Stimulated activated CD4-positive, alpha-beta T cell treated with anti-CD3 and anti-CD28 coated beads, Interleukin-2, amount 100 ng/mL, for 24 hours (primary cell): ENCODE measurements at places on chromosomes 7 and 10.
A peak's percentile ranks its signal among the peaks of the same experiment; 100 is the strongest.

DNA sequence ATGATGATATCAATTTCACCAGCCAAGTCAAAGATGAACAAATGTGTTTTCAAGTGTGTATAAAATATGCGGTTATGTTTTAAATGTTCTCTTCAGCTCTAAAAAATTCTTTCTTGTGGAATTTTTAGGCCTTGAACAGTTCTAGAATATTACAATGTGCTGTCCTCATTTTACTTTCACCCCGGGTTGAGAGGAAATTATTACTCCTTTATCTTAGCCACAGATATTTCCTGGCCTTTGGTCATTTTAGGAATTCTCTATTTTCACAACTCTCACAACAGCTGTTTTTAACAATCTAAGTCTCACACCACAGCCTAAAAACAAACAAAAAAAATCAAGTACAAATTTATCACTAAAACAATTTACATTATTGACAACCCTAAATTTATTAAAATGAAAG is 112.2 kb upstream of the HGF start:
- no peak for DNase-seq

DNA sequence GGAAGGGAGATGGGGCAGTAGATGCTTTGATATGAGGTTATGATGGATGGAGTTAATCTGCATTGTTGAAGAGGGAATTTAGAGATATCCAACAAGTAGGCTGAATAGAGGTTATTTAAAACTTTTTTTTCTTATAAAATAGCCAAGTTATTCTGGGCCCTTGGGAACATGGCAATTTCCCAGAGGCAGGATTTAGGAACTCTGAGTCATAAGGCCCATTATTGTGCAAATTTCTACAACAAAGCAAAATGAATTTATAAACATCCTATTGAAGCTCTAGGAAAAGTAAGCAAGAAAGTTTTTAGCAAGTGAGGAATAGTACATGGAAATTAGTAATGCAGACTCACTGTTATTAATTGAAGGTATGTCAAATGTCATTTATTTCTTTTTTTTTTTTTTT is 160.9 kb upstream of the NPY start:
- DNase-seq = no peak

- DNase-seq = no peak
Measured at GRCh38 chr10:12588091-12588860, 238.9 kb downstream of the CAMK1D start.

GRCh38 chr10:43166207-43166879 is 28.1 kb downstream of the CSGALNACT2 start:
- no peak for DNase-seq

GRCh38 chr10:71632896-71633600 is 86.5 kb downstream of the C10orf105 start:
- no peak for DNase-seq

- DNase-seq = peak; percentile 91
Measured at GRCh38 chr10:119445311-119445934, 97.1 kb downstream of the RGS10 start.
